ENCODE measurements at places on chromosomes 1 and 21.

DNA sequence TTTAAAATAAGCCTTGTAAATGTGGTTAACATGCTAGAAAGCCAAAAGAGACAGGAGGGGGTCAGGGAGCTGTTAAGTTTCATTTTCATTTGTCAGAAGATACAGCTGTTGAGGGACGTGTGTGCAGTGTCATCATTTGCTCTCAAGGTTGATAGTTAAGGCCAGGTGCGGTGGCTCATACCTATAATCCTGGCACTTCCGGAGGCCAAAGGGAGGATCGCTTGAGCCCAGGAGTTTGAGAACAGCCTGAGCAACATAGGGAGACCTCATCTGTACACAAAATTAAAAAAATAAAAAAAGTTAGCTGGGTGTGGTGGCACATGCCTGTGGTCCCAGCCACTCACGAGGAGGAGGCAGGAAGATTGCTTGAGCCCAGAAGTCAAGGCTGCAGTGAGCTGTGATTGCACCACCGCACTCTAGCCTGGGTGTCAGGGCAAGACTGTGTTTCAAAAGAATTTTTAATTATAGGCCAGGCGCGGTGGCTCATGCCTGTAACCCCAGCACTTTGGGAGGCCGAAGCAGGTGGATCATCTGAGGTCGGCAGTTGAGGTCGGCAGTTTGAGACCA lies 22.7 kb downstream of the ZBTB8OS start:
- peaks cover 51% of the 10 kb centered on the region for H3K36me3 ChIP-seq
- no peak overlapping the region for H3K4me3 ChIP-seq
- DNase-seq = no peak
- peaks cover 25% of the 10 kb centered on the region for H3K4me1 ChIP-seq
- no peaks in the 10 kb centered on the region for H3K27me3 ChIP-seq

DNA sequence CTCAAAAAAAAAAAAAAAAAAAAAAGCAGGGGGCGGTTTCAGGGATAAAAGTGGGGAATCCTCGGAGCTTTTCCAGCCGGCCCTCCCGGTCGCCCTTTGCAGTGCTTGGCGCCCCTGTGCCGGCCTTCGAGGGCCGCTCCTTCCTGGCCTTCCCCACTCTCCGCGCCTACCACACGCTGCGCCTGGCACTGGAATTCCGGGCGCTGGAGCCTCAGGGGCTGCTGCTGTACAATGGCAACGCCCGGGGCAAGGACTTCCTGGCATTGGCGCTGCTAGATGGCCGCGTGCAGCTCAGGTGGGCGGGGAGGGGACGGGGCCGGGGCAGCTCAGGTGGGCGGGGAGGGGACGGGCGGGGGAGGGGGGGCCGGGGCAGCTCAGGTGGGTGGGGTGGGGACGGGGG lies 25.3 kb downstream of the RNF223 start:
- H3K4me1 ChIP-seq = peaks cover 3% of the 10 kb centered on the region
- H3K4me3 ChIP-seq = no peak overlapping the region
- H3K27ac ChIP-seq = no peak overlapping the region

- no peak overlapping the region for H3K27ac ChIP-seq
- peaks cover 11% of the 10 kb centered on the region for H3K4me1 ChIP-seq
- no peaks in the 10 kb centered on the region for H3K27me3 ChIP-seq
- peaks cover 43% of the 10 kb centered on the region for H3K36me3 ChIP-seq
Measured at GRCh38 chr1:180433873-180434272, 68.5 kb downstream of the ACBD6 start.

- H3K36me3 ChIP-seq = peaks cover 34% of the 10 kb centered on the region
- DNase-seq = no peak
- H3K27me3 ChIP-seq = no peaks in the 10 kb centered on the region
- H3K27ac ChIP-seq = peak overlapping the region; percentile 92
- peaks cover 82% of the 10 kb centered on the region for H3K4me1 ChIP-seq
Measured at GRCh38 chr1:155944444-155944799, 3.0 kb downstream of the RXFP4 start.

- peaks cover 9% of the 10 kb centered on the region for H3K27me3 ChIP-seq
- H3K4me3 ChIP-seq = no peak overlapping the region
- no peak for DNase-seq
- H3K36me3 ChIP-seq = no peaks in the 10 kb centered on the region
- no peak overlapping the region for H3K27ac ChIP-seq
Measured at GRCh38 chr1:40650075-40650474, 15.4 kb downstream of the RIMS3 start.

- H3K4me1 ChIP-seq = peaks cover 2% of the 10 kb centered on the region
- H3K36me3 ChIP-seq = no peaks in the 10 kb centered on the region
- no peak overlapping the region for H3K27ac ChIP-seq
- no peaks in the 10 kb centered on the region for H3K27me3 ChIP-seq
- no peak for DNase-seq
Measured at GRCh38 chr1:216560527-216560926, 137.3 kb upstream of the USH2A start.

DNA sequence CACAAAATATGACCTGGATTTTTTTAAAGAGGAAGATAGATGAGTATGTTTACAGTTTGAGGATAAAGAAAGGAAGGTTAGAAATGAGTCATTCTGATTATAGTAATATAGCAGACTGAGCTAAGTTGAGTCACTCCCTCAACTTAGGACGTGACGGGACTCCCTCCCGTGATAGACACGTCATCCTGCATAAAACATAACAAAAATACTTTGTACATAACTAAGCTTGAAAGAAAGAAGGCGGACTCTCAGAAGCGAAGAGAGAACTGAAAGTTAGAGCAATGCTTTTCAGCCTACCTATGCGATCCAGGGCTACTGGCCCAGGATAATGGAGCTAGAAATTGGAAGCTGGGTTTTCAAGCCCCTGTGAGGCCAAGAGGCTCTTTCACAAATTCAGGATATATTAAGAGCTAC lies 53.0 kb upstream of the DESI2 start:
- no peaks in the 10 kb centered on the region for H3K36me3 ChIP-seq
- peaks cover 11% of the 10 kb centered on the region for H3K4me1 ChIP-seq
- no peak overlapping the region for H3K4me3 ChIP-seq
- no peaks in the 10 kb centered on the region for H3K27me3 ChIP-seq
- no peak for DNase-seq

DNA sequence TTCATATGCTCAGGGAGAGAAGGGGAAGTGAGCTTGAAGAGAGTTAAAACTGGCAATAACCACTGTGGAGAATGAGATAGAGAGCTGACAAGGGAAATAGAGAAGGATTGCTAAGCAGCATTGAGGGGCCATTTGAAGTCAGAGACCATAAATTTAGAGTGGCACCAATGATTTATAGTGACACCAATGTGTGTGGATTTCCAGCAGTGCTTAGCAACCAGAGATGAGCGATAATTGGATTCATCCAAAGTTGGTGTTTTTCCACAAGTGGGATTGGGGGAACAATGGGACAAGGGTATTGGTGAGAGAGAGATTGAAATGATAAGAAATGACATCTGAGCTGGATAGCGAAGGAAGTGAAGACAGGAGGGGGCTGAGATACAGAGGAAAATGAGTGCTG lies 114.1 kb downstream of the C1orf94 start:
- no peak for DNase-seq
- H3K27ac ChIP-seq = no peak overlapping the region
- no peaks in the 10 kb centered on the region for H3K27me3 ChIP-seq

DNA sequence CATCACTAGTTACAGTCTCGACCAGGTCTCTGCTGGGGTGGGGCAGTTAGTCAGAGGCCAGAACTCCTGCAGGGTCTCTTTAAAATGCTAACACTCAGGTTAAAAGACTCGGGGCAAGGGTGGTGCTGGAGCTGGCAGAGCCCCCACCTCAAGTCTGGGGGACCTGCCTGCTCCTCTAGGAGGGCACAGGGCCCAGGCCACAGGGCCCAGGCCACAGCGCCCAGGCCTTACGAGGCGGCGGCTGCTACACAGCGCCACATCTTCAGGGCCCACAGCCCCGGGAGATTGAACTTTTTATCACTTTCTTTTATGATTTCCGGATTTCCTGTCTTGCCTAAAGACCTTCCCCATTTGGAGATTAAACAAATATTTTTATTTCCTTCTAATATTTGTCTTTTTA lies 10.4 kb downstream of the MPZ start:
- H3K4me3 ChIP-seq = no peak overlapping the region
- no peak overlapping the region for H3K27ac ChIP-seq
- no peak for DNase-seq
- no peaks in the 10 kb centered on the region for H3K27me3 ChIP-seq

GRCh38 chr1:232985882-232986526 lies 35.6 kb downstream of the NTPCR start:
- DNase-seq = no peak
- H3K4me1 ChIP-seq = no peaks in the 10 kb centered on the region
- no peak overlapping the region for H3K27ac ChIP-seq

- no peaks in the 10 kb centered on the region for H3K36me3 ChIP-seq
- peaks cover 14% of the 10 kb centered on the region for H3K27me3 ChIP-seq
Measured at GRCh38 chr1:40893946-40894345, 31.8 kb upstream of the CITED4 start.

- peak overlapping the region; percentile 81 for H3K4me3 ChIP-seq
- H3K27me3 ChIP-seq = peaks cover 74% of the 10 kb centered on the region
- no peak overlapping the region for H3K27ac ChIP-seq
Measured at GRCh38 chr1:75134647-75135572, 722 bp downstream of the LHX8 start.

- H3K36me3 ChIP-seq = no peaks in the 10 kb centered on the region
- DNase-seq = no peak
- peaks cover 18% of the 10 kb centered on the region for H3K4me1 ChIP-seq
- peak overlapping the region; percentile 8 for H3K4me3 ChIP-seq
- H3K27me3 ChIP-seq = no peaks in the 10 kb centered on the region
Measured at GRCh38 chr1:212542761-212543187, 65.8 kb upstream of the ATF3 start.

DNA sequence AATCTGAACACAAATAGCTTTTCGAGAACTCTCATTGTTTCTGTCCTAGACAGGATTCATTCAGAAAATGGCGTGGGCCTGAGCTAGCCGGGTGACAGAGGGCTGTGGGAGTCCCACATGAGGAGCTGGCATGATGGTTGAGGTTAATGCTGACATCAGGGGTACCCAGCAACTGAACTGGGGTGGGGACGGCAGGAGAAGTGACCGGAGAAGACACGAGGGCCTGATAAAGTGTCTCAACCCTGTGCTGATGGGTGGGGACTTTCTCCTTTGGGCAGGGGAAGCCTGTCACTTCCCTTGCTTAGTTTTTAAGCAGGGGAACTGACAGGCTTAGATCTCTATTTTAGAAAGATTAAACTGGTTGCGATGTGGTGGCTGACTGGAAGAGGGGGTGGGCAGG lies 14.6 kb downstream of the CHIT1 start:
- no peaks in the 10 kb centered on the region for H3K36me3 ChIP-seq
- H3K27ac ChIP-seq = no peak overlapping the region
- DNase-seq = no peak
- H3K27me3 ChIP-seq = peaks cover 19% of the 10 kb centered on the region

- H3K27me3 ChIP-seq = peaks cover 7% of the 10 kb centered on the region
- H3K36me3 ChIP-seq = no peaks in the 10 kb centered on the region
- no peak overlapping the region for H3K27ac ChIP-seq
- DNase-seq = no peak
Measured at GRCh38 chr1:207888652-207889051, 22.3 kb downstream of the CD34 start.

GRCh38 chr1:116825720-116826438 lies 71.6 kb downstream of the CD2 start:
- H3K4me1 ChIP-seq = no peaks in the 10 kb centered on the region
- H3K27ac ChIP-seq = no peak overlapping the region
- H3K27me3 ChIP-seq = no peaks in the 10 kb centered on the region
- DNase-seq = no peak
- H3K4me3 ChIP-seq = no peak overlapping the region

DNA sequence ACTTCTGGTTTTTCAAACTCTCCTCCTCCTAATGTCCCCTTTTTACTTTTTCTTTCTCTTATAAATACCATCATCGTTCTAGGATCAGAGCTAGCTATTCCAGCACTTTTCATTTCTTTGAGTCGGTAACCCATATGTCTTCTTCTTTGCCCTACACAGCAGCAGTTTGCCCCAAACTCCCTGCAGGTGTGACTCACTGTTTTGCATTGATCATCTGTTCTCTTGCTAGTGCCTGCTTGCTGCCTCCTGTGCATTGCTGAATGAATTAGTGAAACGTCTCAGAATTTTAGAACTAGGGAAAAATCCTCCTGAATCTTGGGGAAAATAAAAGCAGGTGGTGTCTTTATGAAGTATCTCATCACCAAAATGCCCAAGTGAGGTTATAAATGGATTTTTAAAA lies 21.7 kb downstream of the KCNK2 start:
- no peak for DNase-seq
- H3K36me3 ChIP-seq = no peaks in the 10 kb centered on the region

DNA sequence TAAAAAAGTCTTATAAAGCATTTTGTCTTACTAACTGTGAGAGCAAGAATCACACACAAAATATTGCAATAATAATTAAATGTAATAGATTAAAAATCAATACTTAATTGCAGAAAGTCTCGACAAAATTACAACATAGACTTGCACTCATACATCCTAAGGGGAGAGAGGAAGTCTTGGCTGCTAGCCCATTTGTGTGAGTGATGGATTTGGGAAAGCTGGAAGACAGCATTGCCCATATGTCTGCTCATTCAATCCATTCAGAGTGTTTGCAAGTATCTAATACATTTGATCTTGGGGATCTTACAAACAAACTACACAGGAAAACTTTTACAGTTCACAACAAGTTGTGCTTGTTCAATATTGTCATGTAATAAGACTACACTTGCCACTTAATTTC lies 140.5 kb downstream of the COL11A1 start:
- H3K4me3 ChIP-seq = no peak overlapping the region
- no peak overlapping the region for H3K27ac ChIP-seq
- DNase-seq = no peak
- H3K36me3 ChIP-seq = no peaks in the 10 kb centered on the region

DNA sequence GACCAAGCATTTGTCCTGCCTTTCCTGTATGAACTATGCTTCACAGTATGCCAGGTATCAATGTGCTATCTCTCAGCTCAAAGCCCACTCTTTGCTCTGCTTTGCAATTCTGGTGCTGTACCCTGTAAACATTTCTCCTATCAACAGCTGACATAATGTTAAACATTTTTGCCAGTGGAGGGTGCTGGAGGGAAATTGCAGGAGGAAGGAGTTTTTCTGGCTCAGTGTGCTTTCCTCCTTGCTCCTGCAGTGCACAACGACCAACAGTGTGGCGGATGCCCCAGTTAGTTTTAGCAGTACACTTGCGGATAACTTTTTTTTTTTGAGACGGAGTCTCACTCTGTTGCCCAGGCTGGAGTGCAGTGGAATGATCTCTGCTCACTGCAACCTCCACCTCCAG lies 67.1 kb upstream of the PTGFRN start:
- H3K27me3 ChIP-seq = peaks cover 3% of the 10 kb centered on the region
- H3K27ac ChIP-seq = no peak overlapping the region
- H3K4me3 ChIP-seq = no peak overlapping the region
- no peaks in the 10 kb centered on the region for H3K4me1 ChIP-seq
- no peak for DNase-seq

- H3K4me1 ChIP-seq = peaks cover 11% of the 10 kb centered on the region
- no peak overlapping the region for H3K27ac ChIP-seq
- DNase-seq = no peak
- H3K36me3 ChIP-seq = no peaks in the 10 kb centered on the region
Measured at GRCh38 chr1:47179988-47180563, 9.8 kb downstream of the PDZK1IP1 start.
